ENCODE measurements at places on chromosomes 1 and 21.

DNA sequence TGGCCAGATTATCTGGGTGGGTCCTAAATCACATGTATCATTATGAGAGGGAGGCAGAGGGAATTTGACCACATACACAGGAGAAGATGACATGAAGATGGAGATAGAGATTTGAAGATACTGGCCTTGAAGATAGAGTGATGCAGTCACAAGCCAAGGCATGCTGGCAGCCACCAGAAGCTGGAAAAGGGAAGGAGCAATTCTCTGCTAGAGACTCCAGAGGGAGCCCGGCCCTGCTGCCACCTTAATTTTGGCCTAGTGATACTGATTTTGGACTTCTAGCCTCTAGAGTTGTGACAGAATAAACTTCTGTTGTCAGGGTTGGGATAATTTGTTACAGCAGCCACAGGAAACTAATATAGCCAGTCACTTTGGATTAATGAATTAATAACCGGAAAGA is 2.2 kb upstream of the PRDM2 start:
- no peak for DNase-seq

DNA sequence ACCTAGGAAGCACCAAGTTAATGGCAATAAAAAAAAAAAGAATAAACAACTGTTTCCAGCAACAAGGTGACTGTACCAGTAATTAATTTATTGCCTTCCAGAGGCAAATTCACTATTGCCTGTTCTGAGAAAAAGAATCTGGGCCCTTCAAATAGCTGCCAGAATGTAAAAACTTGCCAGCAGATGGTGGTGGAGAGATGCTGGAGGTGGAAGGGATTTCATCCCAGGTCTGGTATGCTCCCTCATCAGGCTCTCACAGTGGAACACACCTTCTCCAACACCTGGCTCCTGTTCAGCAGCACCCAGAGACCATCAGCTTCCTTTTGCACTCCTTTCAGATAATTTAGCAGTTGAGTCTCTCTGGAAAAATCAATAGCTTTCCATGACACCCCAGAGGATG is 792.9 kb upstream of the ADAMTS5 start:
- DNase-seq = no peak

GRCh38 chr1:206713070-206713469 is 28.4 kb downstream of the MAPKAPK2 start:
- no peak for DNase-seq

DNA sequence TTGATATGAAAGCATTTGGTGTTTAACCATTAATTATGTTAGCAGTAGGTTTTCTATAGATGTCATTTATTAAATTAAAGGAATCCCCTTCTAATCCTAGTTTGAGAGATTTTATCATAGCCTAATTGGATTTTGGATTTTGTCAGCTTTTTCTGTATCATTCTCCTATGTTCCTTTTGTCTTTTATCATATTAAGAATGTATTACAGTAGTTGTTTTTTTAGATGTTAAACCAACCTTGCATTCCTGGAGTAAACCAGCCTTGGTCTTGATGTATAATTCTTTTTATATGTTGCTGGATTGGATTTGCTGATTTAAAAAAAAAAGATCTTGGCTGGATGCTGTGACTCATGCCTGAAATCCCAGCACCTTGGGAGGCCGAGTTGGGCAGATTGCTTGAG is 5.6 kb downstream of the SETDB1 start:
- no peak for DNase-seq

GRCh38 chr21:29083306-29083705 is 9.9 kb upstream of the CCT8 start:
- DNase-seq = no peak

DNA sequence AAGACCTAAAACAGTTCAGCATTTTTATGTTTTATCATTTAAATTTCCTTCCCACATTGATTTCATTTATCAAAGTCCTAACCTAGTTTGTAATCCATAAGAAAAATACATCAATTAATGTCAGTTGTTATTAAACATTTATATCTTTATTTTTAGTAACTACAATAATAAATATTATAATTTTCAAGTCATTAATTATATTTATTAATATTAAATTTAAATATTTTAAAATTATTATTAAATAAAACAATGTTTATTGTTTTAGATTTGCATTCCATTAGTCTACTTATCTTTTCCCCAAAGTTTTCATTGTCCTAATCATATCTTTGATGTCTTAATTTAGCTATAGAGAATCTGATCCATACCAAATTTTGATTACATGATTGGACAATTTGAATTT is 368.9 kb downstream of the PLA2G4A start:
- no peak for DNase-seq

DNA sequence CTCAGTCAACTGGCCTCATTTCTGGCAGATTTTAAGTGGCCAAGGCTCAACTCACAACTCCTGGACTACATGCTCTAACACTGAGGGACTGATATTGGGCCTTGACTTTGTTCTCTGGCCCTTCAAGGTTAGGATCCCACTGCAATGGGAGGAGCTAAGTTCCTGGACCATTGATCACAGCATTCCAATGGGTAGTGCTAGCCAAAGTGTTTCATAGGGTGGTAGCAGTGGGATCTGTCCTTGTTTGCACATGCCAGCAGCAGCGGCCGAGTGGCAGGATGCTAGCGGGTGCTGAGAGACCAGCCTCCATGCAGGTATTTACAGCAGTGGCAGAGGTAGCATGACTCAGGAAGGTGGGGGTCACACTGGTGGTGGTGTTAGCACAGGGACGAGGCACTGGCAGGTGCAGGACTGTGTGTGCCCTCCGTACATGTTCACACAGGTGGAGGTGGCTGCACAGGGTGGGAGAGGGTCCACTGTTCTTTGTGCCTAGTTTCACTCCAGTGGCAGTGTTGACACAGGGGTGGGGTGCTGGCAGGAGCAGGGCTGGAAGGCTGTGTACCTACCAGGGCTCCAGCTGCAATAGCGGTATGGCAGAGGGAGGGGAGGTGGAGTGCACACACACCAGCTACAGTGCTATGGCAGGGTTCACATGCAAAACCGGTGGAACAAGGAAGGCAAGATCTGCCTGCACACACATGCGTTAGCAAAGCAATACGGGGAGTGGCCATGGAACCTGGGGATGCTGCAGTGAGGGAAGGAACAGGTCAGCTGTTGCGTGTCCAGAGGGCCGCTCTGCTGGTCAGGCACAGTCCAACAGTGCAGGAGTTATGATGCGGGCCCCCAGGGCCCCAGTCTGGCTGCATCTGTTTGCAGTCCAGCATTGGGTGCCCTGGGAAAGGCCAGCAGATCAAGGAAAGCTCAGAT is 51.7 kb downstream of the COL24A1 start:
- peak; percentile 18 for DNase-seq

DNA sequence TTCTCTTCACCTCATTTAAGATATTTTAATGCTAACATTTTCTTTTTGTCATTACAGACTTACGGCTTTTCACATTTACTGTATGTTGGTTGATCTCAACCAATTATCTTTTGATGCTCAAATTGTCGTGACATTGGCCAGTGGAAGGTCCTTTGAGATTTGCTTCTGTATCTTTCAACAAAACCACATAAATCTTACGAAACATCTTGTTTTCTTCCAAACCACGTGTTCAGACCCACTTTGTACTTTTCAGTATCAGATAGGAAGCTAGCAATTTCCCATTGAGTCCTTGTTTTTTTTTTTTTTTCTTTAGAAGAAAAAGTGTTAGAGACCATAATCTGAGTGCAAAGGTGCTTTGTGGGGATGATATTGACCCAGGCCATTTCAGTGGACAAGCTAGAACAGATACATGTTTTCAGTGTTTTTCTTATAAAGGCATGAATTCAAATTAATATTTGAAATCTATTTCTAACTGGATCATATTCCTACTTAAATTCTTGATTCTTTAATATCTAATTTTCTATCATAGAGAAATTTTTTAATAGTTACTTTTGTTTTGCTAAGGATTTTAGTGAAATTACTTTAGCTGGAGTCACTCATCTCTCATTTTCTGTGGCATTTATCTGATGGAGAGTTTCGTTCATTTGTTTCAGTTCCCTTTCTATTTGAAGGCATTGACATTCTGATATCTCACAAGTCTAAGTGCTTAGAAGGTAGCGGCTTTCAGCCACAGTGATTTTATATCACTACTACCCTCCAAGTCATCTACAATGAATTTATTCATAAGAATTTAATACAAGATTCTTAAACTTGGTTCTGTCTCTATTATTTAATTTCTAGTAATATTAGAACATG is 26.7 kb downstream of the ATG4C start:
- DNase-seq = no peak

GRCh38 chr1:225906467-225906866 is 17.5 kb upstream of the LEFTY1 start:
- no peak for DNase-seq

GRCh38 chr1:119431836-119432235 is 16.9 kb downstream of the HSD3B2 start:
- no peak for DNase-seq

DNA sequence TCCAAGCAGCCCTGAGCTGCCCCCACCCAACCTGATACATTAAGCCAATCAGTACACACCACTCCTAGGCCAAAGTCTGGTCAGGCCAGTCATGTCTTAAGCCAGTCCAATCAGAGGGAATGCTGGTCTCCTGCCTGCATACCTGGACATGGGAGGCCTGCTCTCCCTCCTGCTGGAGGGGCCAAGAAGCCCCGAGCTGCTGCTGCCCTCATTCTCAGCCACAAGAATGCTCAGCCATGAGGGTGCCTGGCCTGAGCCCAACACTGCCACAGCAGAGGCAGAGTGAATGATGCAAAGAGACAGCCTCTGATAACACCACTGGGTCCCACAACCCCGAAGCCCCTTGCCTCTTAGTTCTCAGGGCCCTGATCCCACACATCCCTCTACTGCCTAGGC is 23.0 kb downstream of the CHD5 start:
- DNase-seq = no peak

DNA sequence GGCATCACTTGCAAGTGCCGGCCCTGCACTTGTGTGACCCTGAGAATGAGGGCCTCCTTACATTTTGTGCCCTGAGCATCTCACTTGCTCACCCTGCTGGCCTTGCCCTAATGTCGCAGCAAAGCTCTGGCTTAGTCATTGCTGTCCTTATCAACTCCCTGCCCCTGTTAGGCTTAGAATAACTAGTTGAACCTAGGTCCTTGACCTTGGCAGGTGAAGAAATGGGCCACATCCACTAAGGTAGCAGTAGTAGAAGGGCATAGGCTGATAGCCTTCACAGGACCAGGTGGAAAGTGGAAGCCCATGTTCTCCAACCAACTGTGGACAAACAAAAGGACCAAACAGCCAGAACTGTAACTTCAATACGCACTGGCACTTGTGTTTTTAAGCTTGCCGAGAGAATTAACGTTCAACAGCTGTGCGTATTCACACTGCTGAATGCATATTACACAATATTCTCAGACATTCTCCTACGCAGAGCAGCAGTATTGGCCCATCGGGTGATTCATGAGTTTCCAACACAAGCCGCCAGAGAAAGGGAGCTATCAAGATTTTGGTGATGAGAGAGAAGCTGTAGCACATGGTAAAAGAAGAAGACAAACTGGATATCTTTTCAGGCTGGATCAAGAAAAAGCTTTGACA is 27.7 kb upstream of the PTGFRN start:
- DNase-seq = no peak

- DNase-seq = no peak
Observed at GRCh38 chr1:205189131-205189530, 22.4 kb downstream of the DSTYK start.
